ENCODE measurements at places on chromosomes 1 and 21.

- no peak for DNase-seq
Measured at GRCh38 chr1:109530457-109531087, 9.1 kb upstream of the GPR61 start.

GRCh38 chr1:38332649-38333310 is 286.2 kb upstream of the POU3F1 start:
- no peak for DNase-seq

DNA sequence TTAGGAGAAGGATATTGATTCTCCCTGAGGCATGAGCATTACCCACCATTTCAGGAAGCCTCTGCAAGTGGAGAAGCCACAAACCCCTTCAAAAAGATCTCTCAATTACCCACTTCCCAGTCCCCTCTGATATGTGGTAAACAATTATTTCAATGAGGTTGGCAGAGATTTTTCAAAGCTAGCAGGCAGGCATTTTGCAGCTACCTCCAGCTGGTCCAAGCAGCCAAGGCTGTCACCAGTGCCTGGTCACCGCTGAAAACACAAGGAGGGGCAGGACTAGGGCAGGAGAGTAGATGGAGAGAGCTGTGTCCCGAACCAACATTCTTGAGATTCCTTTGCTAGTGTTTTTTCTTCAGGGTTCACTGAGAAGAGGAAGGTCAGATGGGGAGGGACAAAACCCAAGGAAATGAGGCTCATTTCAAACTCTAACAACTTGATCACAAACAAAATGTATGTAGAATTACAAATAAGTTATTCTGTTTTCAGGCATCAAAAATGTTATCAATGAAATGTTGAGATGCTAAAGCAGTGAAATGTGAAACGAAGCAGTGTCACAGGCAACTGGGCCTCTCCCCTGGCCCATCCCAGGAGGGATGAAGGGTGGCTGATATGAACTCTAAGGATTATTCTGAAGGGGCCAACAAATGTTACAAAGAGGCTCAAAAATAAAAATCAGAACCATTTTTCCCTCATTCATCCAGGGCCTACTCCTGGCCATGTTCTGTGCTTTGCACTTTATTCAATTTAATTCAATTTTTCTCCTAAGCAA is 22.3 kb downstream of the APP start:
- DNase-seq: peak; percentile 59

GRCh38 chr21:45403133-45403824 is 1.7 kb upstream of the COL18A1 start:
- DNase-seq: no peak

DNA sequence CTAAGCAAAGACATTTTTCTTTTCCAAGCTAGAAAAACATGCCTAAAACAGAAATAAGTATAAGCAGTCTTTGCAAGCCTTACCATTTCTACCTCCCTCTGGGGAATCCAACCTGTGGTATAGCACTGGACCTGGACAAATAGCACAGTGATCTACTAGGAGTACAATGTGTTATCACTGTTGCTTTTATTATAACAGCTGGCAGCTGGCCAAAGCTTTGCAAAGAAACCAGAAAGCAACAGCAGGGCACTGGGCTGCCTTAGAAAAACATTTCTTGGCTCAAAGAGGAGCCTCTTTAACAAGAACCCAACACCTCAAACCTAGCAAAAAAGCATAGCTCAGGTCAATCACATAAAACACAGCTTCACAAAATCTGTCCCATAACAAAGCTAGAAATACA is 294.5 kb upstream of the GREM2 start:
- no peak for DNase-seq

DNA sequence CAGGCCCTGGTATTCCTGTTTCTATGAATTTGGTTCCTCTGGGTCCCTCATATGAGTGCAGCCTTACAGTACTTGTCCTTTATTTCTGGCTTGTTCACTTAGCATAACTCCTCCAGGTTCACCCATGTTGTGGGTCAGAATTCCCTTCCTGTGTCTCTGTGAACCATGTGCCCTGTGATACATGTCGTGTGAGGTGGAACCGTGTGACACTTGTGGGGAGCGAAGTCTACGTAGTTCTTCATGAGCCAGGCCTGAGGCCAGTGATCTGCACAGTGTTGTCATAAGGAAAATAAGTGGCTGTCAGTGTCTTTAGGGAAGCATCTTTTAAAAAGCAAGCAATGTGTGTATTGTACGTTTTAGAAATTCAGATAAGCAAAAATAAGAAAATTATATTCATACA is 122.8 kb downstream of the GALNT2 start:
- peak; percentile 17 for DNase-seq

Measured in ecto neural progenitor cell (in vitro differentiated cells).